ENCODE measurements at places on chromosomes 2 and 18. TPM values are rescaled to one million over a fixed set of nuclear protein-coding genes. Genes with fewer than 3 reads are reported as not detected.
A peak's percentile ranks its signal among the peaks of the same experiment; 100 is the strongest.

The RGPD3 gene
- total RNA-seq: 0.11 TPM

DNA sequence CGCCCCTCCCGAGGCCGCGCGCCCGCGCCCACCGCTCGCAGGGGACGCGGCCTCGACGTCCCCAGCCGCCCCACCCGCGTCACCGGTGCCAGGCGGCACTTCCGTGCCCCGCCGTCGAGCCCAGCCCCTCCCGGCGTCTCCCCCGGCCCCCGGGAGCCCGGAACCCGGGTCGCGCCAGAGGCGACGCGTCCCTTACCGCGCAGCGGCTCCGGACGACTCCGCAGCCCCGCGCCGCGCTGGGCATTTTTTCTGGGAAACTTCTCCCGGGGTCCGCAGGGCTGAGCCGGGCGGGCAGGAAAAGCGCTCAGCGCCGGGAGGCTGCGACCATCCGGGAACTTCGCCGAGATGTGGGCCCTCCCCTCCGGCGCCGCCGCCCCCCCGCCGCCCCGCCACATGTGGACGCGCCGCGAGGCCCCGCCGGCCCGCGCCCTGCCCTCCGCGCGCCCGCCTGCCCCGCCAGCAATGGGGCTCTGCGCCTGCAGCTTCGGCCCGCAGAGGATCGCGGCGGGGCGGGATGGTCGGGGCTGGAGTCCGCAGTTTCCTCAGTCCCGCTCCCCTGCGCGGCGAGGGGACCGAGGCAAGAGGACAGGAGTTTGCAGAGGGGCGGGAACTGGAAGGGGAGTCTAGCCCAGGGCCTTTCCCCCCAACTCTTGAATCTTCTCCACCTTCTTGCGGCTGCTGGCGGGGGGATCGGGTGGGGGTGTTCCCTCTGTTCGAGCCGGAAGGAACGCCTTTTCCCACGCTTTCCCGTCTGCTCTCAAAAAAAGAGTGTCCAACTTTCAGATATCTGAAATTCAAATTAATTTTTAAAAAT, 81.5 kb downstream of the CHRNA1 start:
- DNase-seq: peak; percentile 61

DNA sequence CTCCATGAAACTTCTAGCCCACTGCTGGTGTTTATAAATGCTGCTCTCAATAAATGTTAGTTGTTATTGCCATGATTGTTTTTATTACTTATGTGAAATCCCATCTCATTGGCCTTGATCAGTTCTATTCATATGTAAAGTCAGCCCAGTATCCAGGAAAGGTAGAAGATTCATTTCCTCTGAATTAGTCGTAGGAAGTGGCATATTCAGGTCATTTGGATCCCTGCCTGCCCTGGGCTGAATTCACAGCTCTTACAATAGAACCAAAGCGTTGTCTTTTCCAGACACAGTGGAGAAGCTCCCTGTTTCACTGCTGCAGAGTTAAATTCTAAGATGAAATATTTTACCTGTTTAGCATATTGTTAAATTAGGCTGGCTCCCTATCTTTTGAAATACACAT, 70.3 kb downstream of the MAIP1 start:
- DNase-seq: peak; percentile 15

The FNDC4 gene
- 25.9 TPM for total RNA-seq

DNA sequence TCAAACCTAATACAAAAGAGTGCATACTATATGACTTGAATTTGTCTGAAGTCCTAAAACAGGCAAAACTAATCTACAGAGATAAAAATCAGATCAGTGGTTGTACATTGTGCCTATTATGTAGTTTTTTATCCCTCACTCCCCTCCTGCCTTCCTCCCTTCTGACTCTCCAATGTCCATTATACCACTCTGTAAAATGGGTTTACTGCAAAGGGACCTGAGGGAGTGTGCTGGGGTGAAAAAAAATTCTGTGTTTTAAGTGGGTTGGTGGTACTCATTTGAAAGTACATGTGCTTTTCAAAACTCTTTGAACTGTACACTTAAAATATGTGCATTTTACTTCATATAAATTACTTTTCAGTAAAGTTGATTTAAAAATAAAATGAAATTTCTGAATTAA, 89.0 kb upstream of the UBE2E3 start:
- DNase-seq: no peak

- peak; percentile 47 for DNase-seq
Measured at GRCh38 chr2:152594022-152594766, 123.1 kb downstream of the PRPF40A start.

GRCh38 chr2:159091976-159092375, 123.5 kb downstream of the TANC1 start:
- no peak for DNase-seq

DNA sequence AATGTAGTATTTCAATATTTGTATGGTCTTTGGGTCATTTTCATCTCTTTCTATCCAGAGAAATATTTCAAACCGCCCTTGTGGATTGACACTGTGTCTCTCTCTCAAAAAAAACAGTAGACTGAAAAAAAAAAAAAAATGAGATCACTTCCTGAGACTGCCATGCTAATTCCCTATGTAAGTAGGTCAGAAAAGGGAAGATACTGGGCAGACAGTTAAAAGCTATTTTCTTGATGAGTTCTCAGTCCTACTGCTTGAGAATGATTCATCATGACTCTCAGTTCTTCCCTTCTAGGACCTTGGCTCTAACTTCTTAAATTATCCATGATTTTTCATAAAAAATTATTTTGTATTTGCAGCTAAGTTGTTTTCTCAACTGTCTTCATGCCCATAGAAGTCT, 672.3 kb upstream of the REG3G start:
- DNase-seq: peak; percentile 0

DNA sequence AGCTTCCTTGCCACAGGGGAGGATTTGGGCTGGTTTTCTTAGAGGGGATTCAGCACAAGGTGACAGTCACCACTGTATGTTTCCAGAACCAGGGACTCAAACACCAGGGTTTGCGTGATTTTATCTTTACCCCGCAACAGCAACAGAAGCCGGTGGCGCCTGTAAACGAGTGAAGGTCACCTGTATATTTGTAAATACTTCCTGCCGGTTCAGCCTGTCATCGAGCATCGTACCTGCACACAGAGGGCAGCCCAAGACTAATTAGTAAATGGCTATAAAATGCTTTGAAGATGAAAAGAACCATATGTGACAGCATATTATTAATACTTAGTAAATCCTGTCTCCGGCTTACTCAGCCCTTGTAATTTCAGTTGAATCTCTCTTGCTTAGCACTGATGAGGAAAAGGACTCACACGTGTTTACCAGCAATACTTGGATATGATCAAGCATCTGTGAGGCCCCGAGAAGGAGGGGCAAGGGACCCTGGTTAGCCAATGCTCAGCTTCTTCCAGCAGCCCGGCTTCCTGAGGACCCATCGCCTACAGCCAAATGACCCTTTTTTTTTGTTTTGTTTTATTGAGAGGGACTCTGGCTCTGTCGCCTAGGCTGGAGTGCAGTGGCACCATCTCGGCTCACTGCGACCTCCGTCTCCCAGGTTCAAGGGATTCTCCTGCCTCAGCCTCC, 51.3 kb upstream of the FOSL2 start:
- no peak for DNase-seq

DNA sequence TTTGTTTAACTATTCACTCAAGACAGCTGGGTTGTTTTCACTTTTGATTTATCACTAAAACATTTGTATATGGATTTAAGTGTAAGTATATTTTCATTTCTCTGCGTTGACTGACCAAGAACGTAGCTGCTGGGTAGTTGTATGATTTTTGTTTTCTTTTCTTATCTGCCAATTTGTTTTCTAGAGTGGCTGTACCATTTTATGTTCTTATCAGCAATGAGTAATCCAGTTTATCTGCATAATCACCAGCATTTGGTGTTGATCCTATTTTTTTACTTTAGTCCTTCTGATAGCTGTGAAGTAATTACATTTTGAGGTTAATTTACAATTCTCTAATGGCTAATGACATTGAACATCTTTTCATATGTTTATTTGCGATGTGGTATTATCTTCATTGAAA, 1178.4 kb upstream of the TMEFF2 start:
- no peak for DNase-seq

GRCh38 chr2:234218266-234219045, 168.0 kb downstream of the SPP2 start:
- peak; percentile 31 for DNase-seq

- DNase-seq: no peak
Measured at GRCh38 chr2:59047373-59047995, 806.4 kb upstream of the FANCL start.

DNA sequence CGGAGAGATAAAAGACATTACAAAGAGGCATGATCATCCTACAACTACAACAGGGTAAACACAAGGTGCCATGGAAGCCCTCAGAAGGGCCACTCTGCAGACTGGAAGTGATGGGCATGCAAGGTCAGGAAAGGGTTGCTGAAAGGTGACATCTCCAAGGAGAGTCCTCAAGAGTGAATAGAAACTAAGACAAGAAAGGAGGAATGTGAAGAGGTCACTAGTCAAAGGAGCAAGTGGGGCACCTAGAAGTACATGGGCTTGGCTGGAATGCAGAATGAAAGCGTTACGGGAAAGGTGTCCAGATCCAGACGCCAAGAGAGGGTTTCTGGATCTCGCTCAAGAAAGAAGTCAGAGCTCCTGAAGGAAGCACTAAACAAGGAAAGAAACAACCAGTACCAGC, 314.3 kb downstream of the NBAS start:
- DNase-seq: no peak

The CMPK2 gene
- total RNA-seq: not detected

All from LHCN-M2 (cell line).